Activated T-helper 1 cell treated with anti-CD3 and anti-CD28 coated beads, Interleukin-12 subunit alpha, Interleukin-12 subunit beta, Interleukin-2, Interleukin-4 antibody, amounts not matched to agents 30 ng/mL and 10 ng/mL and 1 ng/mL, durations not matched to agents 14 hours and 24 hours and 36 hours (primary cell): ENCODE measurements at places on chromosomes 11 and 22. TPM values are rescaled to one million over a fixed set of nuclear protein-coding genes. Genes with fewer than 3 reads are reported as not detected.

GRCh38 chr11:129804012-129804411, 11.6 kb upstream of the TMEM45B start:
- DNase-seq, result no peak

DNA sequence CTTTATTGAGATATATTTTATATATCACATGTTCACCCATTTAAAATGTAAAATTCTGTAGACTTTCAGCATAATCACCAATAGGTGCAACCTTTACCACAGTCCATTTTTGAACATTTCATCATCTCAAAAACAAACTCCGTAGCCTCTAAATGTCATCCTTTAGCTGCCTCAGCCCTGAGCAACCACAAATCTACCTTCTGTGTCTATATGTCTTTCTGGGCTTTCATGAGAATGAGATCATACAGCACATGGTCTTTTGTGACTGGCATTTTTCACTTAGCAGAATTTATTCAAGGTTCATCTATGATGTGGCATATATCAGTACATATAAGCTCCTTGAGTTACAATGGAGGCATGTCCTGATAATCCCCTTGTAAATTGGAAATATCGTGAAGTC, 320.5 kb downstream of the ETS1 start:
- DNase-seq, result no peak

- DNase-seq, result no peak
These were observed 70.4 kb downstream of the GGTLC2 start for GRCh38 chr22:22714600-22715335.

GRCh38 chr22:42261296-42261695, 9.2 kb downstream of the TCF20 start:
- DNase-seq, result no peak

GRCh38 chr11:133058501-133058900, 473.8 kb downstream of the OPCML start:
- no peak for DNase-seq

- no peak for DNase-seq
These were observed 19.6 kb downstream of the ENTHD1 start for GRCh38 chr22:39873965-39874364.

GRCh38 chr11:116964269-116964668, 126.8 kb upstream of the APOA1 start:
- no peak for DNase-seq

GRCh38 chr11:67252831-67253239, 13.4 kb upstream of the GRK2 start:
- no peak for DNase-seq

GRCh38 chr11:3835751-3836150, 5.0 kb downstream of the RHOG start:
- no peak for DNase-seq

GRCh38 chr11:107565219-107565937, at the start of gene ALKBH8:
TSS of gene ALKBH8 (minus strand) at chr11:107565735. CDS start at chr11:107560893, 4,842 bp downstream.
- DNase-seq, result peak; percentile 71

DNA sequence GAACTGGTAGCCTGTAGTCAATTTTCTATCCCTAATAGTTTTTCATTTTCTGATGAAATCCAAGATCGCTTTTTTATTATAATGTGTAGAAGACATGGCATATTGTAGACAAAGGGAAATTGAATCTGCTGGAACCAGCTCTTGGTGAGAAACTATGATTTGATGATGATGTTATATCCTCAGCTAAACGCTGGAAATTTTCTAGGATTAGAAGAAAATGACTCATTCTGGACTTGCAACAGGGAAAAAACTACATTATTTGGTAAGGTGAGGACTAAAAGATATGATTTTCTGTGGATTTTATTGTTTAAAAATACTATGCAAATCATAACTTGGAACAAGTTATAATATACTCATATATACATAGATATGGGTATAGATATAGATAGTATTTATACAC, 14.1 kb upstream of the PGM2L1 start:
- no peak for DNase-seq

DNA sequence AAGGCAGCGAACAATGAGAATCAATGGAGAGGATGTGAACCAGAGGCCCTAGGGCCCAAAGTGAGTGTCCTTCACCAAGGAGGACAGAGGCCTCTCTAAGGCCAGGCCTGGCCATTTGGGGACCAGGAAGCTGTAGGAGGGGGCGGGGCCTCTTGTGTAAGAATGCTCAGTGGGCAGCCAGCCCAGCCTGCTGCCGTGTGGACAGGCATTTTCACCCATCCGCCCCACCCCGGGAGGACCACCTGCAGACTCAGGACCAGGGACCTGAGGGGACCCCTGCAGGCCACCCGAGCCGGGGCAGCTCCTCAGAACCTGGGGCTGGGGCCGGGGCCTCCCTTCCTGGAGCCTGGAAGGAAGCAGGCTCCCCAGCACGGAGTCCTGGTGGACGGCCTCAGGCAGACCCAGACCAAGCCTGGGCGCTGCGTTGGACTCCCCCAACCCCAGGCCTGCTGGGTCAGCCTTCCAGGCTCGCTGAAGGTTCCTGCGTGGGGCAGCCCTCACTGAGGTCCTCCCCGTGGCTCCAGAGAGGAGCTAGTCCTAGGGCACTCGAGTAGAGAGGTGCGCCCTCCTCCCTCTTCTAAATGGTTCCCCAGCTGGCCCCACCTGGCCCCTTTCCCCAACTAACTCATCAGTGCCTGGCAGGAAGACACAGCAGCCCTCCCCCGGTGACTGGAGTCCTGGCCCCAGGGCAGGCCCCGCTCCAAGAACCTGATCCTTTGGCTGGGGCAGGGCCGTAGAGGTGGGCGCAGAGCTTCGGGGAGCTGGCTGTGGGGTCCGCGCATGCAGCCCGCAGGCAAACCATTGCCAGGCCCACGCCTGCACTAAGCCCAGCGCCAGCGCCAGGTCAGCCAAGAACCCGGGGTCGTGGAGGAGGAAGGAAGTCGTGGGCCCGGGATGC, 1.5 kb upstream of the TRABD start:
- DNase-seq, result no peak

GRCh38 chr22:29216873-29217666, 11.4 kb downstream of the EMID1 start:
- no peak for DNase-seq

- no peak for DNase-seq
These were observed 112.2 kb upstream of the RRM1 start for GRCh38 chr11:3982431-3982830.

GRCh38 chr11:10935015-10935559, 77.2 kb upstream of the ZBED5 start:
- no peak for DNase-seq

GRCh38 chr11:38169286-38169685, 1571.2 kb upstream of the RAG2 start:
- DNase-seq, result no peak

GRCh38 chr11:68863553-68864265, 22.0 kb upstream of the CPT1A start:
- no peak for DNase-seq

- DNase-seq, result no peak
These were observed 354 bp downstream of the POLR2L start for GRCh38 chr11:841981-842369.

The RCOR2 gene
- total RNA-seq, result 0.21 and 0.34 TPM in 2 replicates

The SOX6 gene
- not detected in 2 replicates for total RNA-seq

The CWC15 gene
- total RNA-seq, result 97.7 and 101 TPM in 2 replicates

The E2F8 gene
- 25.6 and 28.2 TPM in 2 replicates for total RNA-seq

The CBLIF gene
- not detected in 2 replicates for total RNA-seq
